ENCODE measurements at places on chromosomes 7 and 10.
A peak's percentile ranks its signal among the peaks of the same experiment; 100 is the strongest.

GRCh38 chr7:25289518-25289917 lies 61.2 kb upstream of the NPVF start:
- no peak for DNase-seq

DNA sequence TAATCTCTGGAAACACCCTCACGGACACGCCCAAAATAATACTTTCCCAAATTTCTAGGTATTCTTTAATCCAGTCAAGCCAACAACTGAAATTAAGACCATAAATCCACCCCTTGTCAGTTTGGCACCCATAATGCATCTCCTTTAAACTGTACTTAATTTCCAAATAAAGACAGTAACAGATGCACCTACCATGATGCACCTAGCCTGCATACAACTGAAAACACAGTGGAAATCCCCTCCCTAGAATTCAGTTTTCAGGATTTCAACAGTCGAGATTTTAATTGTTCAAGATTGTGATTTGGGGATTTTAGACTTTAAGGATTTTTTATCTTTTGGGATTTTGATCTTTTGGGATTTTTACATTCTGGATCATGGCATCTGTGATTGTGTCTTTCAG lies 17.1 kb downstream of the STK17A start:
- DNase-seq, result no peak

DNA sequence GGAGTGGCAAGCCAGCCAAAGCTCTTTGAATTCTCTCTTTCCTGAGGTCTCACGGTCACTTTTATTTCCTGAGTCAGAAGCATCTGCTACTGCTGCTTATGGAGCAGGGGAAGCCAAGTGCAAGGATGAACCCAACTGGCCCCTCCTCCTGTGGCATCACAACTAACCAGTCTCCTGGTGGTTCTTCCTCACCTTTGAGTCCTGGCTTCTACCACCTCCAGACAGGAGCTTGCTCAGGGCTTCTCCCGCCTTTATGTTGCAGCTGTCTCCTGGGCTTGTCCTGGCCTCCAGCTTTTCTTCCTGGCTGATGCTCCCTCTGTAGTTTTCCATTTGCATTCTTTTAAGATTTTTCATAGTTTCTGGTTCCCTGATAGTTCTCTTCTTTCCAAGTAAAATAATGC lies 349.7 kb upstream of the NRP1 start:
- no peak for DNase-seq

GRCh38 chr7:37341033-37341630 lies 107.5 kb downstream of the ELMO1 start:
- no peak for DNase-seq

DNA sequence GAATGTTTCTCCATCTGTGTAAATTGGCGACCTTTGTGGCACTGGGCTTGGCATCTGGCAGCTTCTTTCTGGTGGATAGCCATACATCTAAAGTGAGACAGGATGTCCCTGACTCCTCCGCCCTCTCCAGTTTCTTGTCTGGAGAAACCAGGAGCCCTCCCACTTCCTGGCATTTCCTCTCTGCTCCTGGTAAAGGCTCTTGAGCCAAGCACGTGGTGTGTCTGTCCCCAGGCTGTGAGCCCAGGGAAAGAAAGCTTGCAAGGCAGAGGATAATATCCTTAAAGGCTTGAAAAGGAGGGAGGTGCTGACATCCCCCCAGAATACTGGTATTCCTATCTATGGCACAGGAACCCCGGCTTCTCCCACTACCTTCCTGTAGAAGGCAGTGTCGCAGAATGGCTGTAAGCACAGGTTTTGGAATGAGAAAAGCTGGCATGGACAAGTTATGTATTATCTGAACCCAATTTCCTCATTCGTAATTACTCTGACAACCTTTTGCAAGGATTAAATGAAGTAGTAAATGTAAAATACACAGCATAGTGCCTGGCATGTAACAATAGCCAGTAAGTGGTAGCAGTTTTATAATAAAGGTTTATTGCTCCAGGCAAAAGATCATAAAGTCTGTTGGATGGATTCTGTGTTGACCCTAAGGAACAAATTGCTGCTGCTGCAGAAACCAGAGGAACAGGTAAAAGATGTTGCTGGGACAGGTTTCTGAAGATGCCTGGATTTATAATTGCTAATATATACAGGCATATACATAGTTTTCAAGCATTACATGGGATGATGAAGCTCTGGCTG lies 11.8 kb upstream of the ACSL5 start:
- peak; percentile 53 for DNase-seq

- DNase-seq, result no peak
Measured at GRCh38 chr10:78454123-78454645, 420.5 kb downstream of the RPS24 start.

DNA sequence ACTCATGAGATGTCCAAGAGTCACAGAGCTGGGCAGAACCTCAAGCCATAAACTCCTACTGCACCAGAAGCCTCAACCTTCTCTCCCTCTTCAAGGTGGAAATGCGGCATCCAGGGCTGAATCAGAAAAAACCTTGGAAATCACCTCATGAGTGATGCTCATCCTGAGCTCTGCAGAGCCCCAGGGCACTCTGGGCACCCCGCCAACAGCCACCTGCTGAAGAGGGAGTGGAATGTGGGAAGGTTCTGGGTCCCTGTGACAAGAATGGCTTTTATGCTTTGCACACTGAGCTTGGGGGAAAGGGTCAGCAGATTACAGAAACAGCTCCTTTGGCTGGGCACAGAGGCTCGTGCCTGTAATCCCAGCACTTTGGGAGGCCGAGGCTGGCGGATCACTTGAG lies 18.8 kb downstream of the NUDT1 start:
- DNase-seq, result no peak

- no peak for DNase-seq
Measured at GRCh38 chr7:128200376-128200775, 40.7 kb upstream of the LEP start.

DNA sequence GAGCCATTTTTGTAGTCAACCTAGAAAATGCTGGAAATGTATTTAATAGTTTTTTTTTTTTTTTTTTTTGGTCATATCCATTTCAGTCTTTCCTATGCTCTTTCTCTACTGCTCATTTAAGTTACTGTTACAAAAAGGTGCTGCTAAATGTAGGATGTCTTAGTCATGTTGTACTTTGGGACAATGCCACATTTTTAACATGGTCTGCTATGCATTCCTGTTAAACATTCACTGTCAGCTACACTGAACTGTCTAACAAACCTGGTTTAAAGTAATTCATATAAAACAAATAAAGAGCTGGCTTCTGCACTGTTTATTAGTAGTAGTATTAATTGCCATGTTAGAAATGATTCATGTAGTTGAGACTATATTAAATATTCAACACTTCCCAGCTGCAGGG lies 108.6 kb downstream of the NSUN6 start:
- no peak for DNase-seq
